ENCODE measurements at places on chromosomes 4 and X. TPM values are rescaled to one million over a fixed set of nuclear protein-coding genes. Genes with fewer than 3 reads are reported as not detected.
A peak's percentile ranks its signal among the peaks of the same experiment; 100 is the strongest.

GRCh38 chr4:176193938-176194337 lies 1.4 kb downstream of the SPATA4 start:
- no peak overlapping the region for H3K27ac ChIP-seq
- DNase-seq = no peak
- H3K27me3 ChIP-seq = no peaks in the 10 kb centered on the region
- H3K4me1 ChIP-seq = peaks cover 13% of the 10 kb centered on the region
- no peaks in the 10 kb centered on the region for H3K36me3 ChIP-seq

DNA sequence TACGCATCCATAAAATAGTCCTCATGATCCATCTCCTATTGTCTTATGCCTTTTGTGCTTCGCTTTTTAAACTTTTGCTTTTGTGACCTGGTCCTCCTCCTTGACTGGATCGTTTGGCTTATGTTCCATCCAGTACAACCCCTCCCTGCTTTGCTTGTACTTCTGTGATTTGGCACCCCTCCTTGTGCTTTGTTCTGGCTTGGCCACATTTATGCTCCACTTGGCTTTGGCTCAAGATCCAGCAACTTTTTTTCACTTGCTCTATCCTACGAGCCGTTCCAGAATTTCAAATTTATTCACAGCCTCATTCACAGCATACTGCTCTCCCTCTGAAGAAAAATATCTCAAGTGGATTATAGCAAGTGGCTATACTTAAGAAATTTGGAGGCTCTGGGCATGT lies 28.0 kb upstream of the GLRA2 start:
- no peaks in the 10 kb centered on the region for H3K27me3 ChIP-seq
- no peak for DNase-seq
- H3K4me1 ChIP-seq = no peaks in the 10 kb centered on the region

GRCh38 chr4:96063639-96064038 lies 223.7 kb downstream of the PDHA2 start:
- H3K4me3 ChIP-seq = no peak overlapping the region
- no peaks in the 10 kb centered on the region for H3K4me1 ChIP-seq
- no peak overlapping the region for H3K27ac ChIP-seq
- no peak for DNase-seq
- H3K27me3 ChIP-seq = no peaks in the 10 kb centered on the region

DNA sequence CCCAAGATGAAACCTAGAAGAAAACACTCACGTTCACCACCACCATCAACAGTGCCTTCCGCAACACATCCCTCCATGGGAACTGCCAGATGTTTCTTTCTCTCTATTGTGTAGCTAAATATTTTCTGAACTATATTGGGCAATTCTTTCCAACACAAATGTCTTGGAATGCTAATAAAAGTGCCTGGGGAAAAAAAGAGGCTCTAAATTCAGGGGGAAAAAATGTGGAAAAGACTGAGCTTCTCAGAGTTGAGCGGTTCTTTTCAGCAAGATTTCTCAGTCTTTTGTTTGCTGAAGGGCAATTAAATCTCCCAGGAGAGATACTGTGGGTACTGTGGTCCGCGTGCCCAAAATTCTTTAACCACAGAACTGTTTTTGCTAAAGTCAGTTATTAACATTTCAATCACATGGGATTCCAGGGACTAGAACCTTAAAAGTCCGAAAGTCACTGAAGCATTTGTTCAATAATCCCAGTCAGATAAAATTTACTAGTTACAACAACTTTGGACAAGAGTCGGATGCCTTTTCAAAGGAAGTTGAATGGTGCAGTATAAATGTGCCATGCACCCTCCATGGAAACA lies 51.9 kb upstream of the DHRSX start:
- no peaks in the 10 kb centered on the region for H3K36me3 ChIP-seq
- H3K27me3 ChIP-seq = peaks cover 10% of the 10 kb centered on the region
- DNase-seq = no peak
- no peak overlapping the region for H3K27ac ChIP-seq
- no peaks in the 10 kb centered on the region for H3K4me1 ChIP-seq

DNA sequence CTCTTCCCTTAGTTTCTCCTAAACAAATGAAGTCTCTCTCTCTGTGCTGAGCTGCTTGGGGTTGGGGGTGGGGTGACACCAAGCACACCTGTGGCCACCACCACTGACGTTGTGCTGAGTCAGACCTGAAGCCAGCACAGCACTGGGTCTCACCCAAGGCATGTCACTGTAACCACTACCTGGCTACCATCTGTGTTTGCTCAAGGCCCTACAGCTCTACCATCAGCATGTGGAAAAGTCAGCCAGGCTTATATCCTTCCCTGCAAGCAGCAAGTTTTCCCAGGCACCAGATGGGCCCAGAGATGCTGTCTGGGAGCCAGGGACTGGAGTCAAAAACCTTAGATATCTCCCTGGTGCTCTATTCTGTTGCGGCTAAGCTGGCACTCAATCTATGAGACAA lies 6.9 kb downstream of the CXCL10 start:
- H3K4me1 ChIP-seq = peaks cover 32% of the 10 kb centered on the region
- no peak for DNase-seq
- no peaks in the 10 kb centered on the region for H3K27me3 ChIP-seq
- H3K27ac ChIP-seq = no peak overlapping the region

DNA sequence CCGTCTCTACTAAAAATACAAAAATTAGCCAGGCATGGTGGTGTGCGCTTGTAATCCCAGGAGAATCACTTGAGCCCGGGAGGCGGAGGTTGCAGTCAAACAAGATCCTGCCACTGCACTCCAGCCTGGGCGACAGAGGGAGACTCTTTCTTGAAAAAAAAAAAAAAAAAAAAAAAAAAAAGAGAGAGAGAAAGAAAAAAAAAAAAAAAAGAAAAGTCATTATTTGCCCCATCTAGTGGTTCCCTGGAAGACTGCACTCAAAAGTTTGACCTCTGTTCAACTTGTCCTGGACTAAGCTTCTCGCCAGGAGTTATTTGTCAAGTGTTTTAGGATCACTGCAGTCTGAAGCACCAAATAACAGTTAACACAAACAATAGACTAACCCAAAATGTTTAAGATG lies 45.3 kb upstream of the KCTD8 start:
- H3K27ac ChIP-seq = no peak overlapping the region
- no peaks in the 10 kb centered on the region for H3K36me3 ChIP-seq
- no peaks in the 10 kb centered on the region for H3K27me3 ChIP-seq
- no peaks in the 10 kb centered on the region for H3K4me1 ChIP-seq
- no peak overlapping the region for H3K4me3 ChIP-seq

DNA sequence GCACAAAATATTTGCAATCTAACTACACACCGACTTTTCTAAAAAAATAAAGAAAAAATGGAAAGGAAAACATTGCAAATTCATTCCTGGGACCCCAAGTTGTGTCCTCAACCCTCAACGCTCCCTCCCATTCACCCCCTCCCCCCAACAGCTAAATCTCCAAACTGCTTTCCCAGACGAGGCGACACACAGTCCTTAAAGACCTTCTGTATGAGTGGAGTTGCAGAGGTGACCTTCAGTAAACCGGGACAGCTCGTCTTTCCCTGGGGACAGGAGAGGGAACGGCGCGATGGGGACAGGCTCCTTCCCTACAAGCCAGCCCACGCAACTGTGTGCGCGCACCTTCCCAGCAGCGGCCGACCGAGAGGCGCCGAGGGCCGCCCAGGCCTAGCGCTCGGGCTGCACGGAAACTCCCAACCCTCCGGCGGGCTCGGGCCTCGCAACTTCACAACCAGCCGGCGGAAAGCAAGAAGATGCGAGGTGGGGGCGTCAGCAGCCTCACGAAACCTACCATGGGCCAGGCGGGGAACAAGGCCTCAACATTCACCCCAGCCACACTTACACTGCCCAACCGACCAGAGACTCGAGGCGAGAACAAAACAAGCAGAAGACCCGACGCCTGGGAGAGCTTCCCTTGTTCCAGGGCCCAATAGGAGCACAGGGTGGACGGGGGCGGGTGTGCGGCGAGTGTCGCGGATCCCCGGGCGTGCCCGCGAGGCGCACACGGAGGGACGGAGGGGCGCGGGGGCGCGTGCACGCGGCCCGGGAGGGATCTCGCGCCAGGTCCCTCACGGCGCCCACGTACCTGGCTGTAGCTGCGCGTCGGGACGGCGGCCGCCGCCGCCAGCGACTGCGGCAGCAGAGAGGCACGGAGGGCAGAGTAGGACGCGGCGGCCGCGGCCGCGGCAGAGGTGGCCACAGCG lies 763 bp downstream of the GRSF1 start:
- H3K4me3 ChIP-seq = peak overlapping the region; percentile 99
- peaks cover 12% of the 10 kb centered on the region for H3K36me3 ChIP-seq
- peaks cover 47% of the 10 kb centered on the region for H3K4me1 ChIP-seq
- no peaks in the 10 kb centered on the region for H3K27me3 ChIP-seq
- DNase-seq = peak; percentile 93
- H3K27ac ChIP-seq = peak overlapping the region; percentile 88

CYSLTR1 gene
- 18.8 TPM for total RNA-seq

TCEAL6 gene
- not detected for total RNA-seq

COX7B2 gene
- not detected for total RNA-seq

GRCh38 chr4:133550436-133550835 lies 401.3 kb downstream of the PCDH10 start:
- H3K4me1 ChIP-seq = no peaks in the 10 kb centered on the region
- no peak overlapping the region for H3K27ac ChIP-seq
- H3K4me3 ChIP-seq = no peak overlapping the region
- DNase-seq = no peak
- no peaks in the 10 kb centered on the region for H3K27me3 ChIP-seq

- H3K27me3 ChIP-seq = peaks cover 17% of the 10 kb centered on the region
- no peaks in the 10 kb centered on the region for H3K4me1 ChIP-seq
- no peaks in the 10 kb centered on the region for H3K36me3 ChIP-seq
Observed at GRCh38 chrX:38347136-38347535, 5.3 kb upstream of the OTC start.

- H3K36me3 ChIP-seq = no peaks in the 10 kb centered on the region
- no peak for DNase-seq
- H3K4me1 ChIP-seq = no peaks in the 10 kb centered on the region
- no peaks in the 10 kb centered on the region for H3K27me3 ChIP-seq
Observed at GRCh38 chrX:135015523-135016245, 6.7 kb downstream of the RTL8B start.

PABPC1L2A gene
- total RNA-seq = 0.63 TPM

OGT gene
- 216 TPM for total RNA-seq

- DNase-seq = no peak
- H3K27me3 ChIP-seq = no peaks in the 10 kb centered on the region
- H3K4me3 ChIP-seq = no peak overlapping the region
Observed at GRCh38 chrX:4936315-4936714, 1222.9 kb upstream of the PRKX start.

- no peak overlapping the region for H3K27ac ChIP-seq
- no peaks in the 10 kb centered on the region for H3K36me3 ChIP-seq
- H3K4me3 ChIP-seq = no peak overlapping the region
- H3K4me1 ChIP-seq = no peaks in the 10 kb centered on the region
Observed at GRCh38 chr4:139749338-139749737, 83.7 kb downstream of the MGST2 start.

HPF1 gene
- total RNA-seq = 19.0 TPM

DNA sequence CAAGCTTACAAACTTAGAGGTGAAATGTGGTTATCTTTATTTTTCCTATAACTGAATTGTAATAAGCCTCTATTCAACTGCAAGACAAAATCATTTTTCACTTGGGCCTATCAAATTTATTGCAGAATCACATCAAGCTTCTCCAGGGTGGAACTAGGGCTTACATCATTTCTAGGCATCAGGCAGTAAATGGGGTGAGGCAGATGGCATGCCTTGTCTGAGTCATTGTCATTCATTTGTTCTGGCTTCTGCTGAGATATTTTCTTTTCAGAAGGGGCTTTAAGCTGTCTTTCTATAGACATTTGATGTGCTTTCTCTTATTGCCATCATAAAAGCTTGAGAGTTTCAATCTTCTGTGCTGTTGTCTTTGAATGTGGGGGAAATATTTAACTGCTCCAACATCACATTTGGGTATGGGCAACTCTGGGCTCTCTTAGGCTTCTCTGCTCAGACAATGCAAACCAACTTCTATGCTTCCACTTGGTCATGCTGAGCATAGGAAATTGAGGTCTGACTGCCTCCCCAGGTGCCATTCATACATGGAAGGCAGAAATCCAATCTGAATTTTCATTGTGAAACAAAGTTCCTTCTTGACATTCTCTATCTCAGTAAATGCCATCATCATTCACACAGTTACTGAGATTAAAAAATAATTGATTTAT lies 225.8 kb upstream of the GIMD1 start:
- H3K27ac ChIP-seq = no peak overlapping the region
- no peaks in the 10 kb centered on the region for H3K36me3 ChIP-seq
- no peak overlapping the region for H3K4me3 ChIP-seq
- no peaks in the 10 kb centered on the region for H3K4me1 ChIP-seq

KCNIP4 gene
- not detected for total RNA-seq

GRCh38 chrX:110180176-110180927 lies 137.5 kb downstream of the AMMECR1 start:
- H3K36me3 ChIP-seq = no peaks in the 10 kb centered on the region
- no peak overlapping the region for H3K4me3 ChIP-seq
- DNase-seq = no peak
- H3K27me3 ChIP-seq = no peaks in the 10 kb centered on the region
- no peaks in the 10 kb centered on the region for H3K4me1 ChIP-seq
- no peak overlapping the region for H3K27ac ChIP-seq

- H3K36me3 ChIP-seq = no peaks in the 10 kb centered on the region
- no peaks in the 10 kb centered on the region for H3K4me1 ChIP-seq
- no peak overlapping the region for H3K27ac ChIP-seq
- H3K27me3 ChIP-seq = no peaks in the 10 kb centered on the region
- no peak for DNase-seq
Observed at GRCh38 chr4:41281038-41281634, 24.4 kb downstream of the UCHL1 start.

CXCL1 gene
- total RNA-seq = 105 TPM

DNA sequence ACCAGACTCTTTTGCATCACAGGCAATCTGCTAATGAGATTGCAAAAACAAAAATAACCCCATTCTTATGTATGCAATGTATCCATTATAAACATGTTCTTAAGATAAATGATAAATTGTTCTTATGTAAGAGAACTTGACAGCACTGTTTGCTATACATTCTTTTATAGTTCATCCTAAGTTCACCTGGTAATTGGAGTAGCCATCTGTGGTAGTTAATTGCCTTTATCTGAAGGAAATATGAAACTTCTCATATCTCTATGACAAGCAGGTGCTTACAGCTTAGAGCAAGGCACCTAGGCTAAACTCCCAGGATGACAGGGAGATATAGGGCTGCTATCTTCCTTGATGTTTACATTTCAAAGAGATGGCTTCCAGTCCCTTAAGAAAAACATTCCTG lies 21.3 kb upstream of the CLCN5 start:
- peaks cover 14% of the 10 kb centered on the region for H3K27me3 ChIP-seq
- H3K27ac ChIP-seq = no peak overlapping the region
- no peak for DNase-seq

- H3K4me3 ChIP-seq = no peak overlapping the region
- no peaks in the 10 kb centered on the region for H3K27me3 ChIP-seq
- H3K36me3 ChIP-seq = no peaks in the 10 kb centered on the region
- DNase-seq = no peak
- no peak overlapping the region for H3K27ac ChIP-seq
- H3K4me1 ChIP-seq = no peaks in the 10 kb centered on the region
Observed at GRCh38 chrX:24782011-24782410, 88.3 kb downstream of the POLA1 start.

MBTPS2 gene
- total RNA-seq = 12.0 TPM

DNA sequence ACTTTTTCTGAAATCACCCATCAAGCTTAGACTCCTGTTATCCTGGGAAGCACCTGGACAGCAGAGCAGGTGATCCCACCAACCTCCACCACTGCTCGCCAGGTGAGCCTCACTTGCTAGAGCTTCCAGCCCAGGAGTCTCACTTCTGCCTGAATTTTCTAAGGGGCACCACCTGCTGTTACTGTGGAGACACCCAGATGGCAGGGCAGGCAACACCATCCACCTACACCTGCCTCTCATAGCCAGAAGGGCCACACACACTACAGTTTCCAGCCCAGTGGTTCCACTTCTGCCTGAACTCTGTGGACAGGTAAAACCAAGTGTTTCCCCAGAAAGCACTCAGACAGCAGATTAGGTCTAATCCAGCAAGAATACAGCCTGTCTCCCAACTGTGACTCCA lies 262.0 kb downstream of the ARAP2 start:
- DNase-seq = no peak
- H3K4me3 ChIP-seq = no peak overlapping the region
- no peak overlapping the region for H3K27ac ChIP-seq
- H3K27me3 ChIP-seq = no peaks in the 10 kb centered on the region
- H3K36me3 ChIP-seq = no peaks in the 10 kb centered on the region

Data from spleen (tissue), 13 donors.